ENCODE measurements at places on chromosomes 1 and 21. TPM values are rescaled to one million over a fixed set of nuclear protein-coding genes. Genes with fewer than 3 reads are reported as not detected.
A peak's percentile ranks its signal among the peaks of the same experiment; 100 is the strongest.

The REN gene
- not detected for total RNA-seq

The GJA8 gene
- not detected for total RNA-seq

The LYPD8 gene
- total RNA-seq = 28.5 TPM

The ATP6V1G3 gene
- not detected for total RNA-seq

The PTGER3 gene
- total RNA-seq = 2.1 TPM

- no peak overlapping the region for H3K27ac ChIP-seq
- no peaks in the 10 kb centered on the region for H3K27me3 ChIP-seq
- H3K4me1 ChIP-seq = no peaks in the 10 kb centered on the region
- no peak for DNase-seq
Observed at GRCh38 chr1:224666078-224666477, 50.0 kb downstream of the CNIH3 start.

DNA sequence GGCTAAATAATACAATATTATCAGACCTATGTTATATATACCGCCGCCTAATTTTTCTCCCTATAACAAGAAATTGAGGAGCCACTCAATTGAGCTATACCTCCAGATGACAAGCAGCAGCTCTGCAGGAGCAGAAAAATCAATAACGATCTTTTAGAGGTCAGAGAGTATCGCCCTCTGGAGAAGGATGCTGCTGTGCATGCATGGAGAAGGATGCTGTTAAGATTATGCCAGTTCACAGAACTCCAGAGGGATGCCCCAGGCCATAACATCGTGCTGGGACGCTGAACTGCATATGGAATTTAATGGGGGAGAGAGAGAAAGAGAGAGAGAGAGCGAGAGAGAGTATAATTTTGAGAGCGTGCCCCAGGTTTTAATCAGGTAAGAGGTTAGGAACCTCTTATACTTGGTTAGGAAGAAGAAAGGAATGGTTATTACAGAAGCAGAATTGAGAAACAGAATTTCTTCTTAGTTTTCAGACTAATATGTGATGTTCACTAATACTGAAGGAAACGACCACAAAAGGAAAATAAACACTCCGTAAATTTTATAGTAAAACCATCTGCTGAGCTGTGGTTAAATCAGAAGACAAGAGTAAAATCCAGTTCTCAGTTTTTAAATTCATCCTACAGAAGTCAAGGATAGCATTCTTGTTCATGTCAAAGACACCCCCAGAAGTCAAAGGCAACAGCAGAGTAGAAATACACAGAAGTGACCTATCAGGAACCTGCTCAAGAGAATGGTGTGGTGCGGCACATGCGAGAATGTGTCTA is 111.1 kb downstream of the SMYD2 start:
- H3K27me3 ChIP-seq = no peaks in the 10 kb centered on the region
- H3K4me1 ChIP-seq = no peaks in the 10 kb centered on the region
- no peak overlapping the region for H3K4me3 ChIP-seq
- no peak overlapping the region for H3K27ac ChIP-seq
- DNase-seq = no peak

DNA sequence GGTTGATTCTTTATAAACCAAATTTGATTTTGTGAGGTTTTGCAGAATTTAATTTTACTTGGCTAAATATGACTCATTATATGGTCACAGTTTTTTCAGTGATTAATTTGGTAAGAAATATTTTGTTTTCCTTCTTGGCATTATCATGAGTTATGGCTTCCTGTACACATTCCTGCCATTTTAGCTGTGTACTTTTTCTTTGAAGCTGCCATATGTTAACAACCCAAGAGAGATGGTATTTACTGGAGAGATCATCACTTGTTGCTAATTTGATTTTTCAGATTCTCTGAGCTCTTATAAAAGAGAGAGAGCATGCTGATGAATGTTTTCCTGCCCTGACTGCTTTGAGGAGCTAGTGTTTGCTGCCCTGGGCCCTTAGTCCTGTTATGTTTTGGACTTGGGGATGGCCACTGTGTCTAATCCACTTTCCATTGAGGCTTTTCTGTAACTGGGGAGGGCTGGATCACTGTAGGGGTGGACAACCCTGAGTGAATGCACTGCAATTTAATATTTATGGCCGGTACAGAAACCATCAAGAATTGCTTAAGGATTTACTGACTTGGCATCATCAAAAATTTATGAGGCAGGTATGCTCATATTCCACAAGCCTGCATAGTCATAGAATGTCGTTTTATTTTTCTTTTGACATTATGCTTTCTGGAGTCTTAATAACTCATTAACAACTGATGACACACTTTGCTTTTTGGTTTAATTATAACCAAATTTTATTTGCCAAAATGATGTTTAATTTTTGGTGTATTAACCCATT is 200.9 kb downstream of the DISC1 start:
- H3K4me1 ChIP-seq = no peaks in the 10 kb centered on the region
- no peak overlapping the region for H3K27ac ChIP-seq
- no peak overlapping the region for H3K4me3 ChIP-seq
- DNase-seq = no peak

DNA sequence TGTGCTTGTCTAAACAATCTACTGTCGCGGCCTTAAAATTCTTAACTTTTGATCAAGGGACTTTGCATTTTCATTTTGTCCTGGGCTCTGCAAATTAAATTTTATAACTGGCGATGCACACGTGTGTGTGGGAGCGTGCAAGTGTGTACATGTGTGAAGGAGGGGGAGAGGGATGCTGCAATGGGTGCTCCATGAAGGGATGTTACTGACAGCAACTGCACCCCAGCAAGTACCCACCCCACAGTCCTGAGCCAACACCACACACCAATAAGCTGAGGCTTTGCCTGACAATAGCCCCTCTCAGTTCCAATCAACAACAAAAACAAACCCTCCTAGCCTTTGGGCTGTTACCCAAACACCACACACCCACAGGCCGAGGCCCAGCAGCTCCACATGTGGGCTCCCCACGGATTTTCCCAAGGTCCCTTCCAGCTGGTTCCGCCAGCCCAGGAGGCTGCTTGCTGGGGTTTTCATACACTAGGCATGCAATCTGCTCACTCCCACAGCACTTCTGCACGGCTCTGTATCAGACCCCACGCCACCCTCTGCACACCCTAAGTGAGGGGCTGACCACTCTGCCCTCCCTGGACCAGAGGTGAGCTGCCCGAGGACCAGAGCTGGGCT is 32.8 kb upstream of the IFFO2 start:
- H3K4me1 ChIP-seq = no peaks in the 10 kb centered on the region
- no peak overlapping the region for H3K27ac ChIP-seq
- H3K4me3 ChIP-seq = no peak overlapping the region
- no peaks in the 10 kb centered on the region for H3K36me3 ChIP-seq
- no peak for DNase-seq
- H3K27me3 ChIP-seq = no peaks in the 10 kb centered on the region

DNA sequence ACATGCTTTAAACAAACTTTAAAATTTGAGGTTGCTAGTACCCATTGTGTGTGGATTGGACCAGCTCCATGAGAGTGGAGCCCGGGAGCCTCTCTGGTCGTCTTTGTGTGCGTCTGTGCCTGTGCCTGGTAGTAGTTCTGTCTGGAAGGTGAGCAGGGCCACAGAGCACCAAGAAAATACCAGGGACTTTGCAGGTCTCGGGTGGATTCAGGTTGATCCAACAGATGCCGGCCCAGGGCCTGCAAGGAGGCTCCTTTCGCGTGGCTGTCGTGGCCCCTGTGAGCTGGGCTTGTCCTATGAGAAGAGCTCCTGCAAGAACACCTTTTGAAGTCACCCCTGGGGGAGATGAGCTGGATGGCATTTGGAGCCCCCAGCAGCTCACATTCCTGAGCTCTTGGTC is 28.3 kb downstream of the COL18A1 start:
- no peak overlapping the region for H3K4me3 ChIP-seq
- no peaks in the 10 kb centered on the region for H3K27me3 ChIP-seq
- H3K27ac ChIP-seq = peak overlapping the region; percentile 54
- no peaks in the 10 kb centered on the region for H3K36me3 ChIP-seq

GRCh38 chr1:179753061-179753460 is 10.0 kb downstream of the FAM163A start:
- DNase-seq = no peak
- no peaks in the 10 kb centered on the region for H3K36me3 ChIP-seq
- peaks cover 4% of the 10 kb centered on the region for H3K4me1 ChIP-seq
- no peak overlapping the region for H3K4me3 ChIP-seq

GRCh38 chr1:169193191-169193850 is 86.8 kb downstream of the ATP1B1 start:
- no peaks in the 10 kb centered on the region for H3K27me3 ChIP-seq
- H3K4me1 ChIP-seq = no peaks in the 10 kb centered on the region
- no peak for DNase-seq
- no peak overlapping the region for H3K27ac ChIP-seq
- no peak overlapping the region for H3K4me3 ChIP-seq

- H3K36me3 ChIP-seq = no peaks in the 10 kb centered on the region
- peaks cover 12% of the 10 kb centered on the region for H3K4me1 ChIP-seq
- DNase-seq = peak; percentile 58
- H3K27ac ChIP-seq = peak overlapping the region; percentile 88
Observed at GRCh38 chr1:9654051-9654833, 2.7 kb downstream of the PIK3CD start.

DNA sequence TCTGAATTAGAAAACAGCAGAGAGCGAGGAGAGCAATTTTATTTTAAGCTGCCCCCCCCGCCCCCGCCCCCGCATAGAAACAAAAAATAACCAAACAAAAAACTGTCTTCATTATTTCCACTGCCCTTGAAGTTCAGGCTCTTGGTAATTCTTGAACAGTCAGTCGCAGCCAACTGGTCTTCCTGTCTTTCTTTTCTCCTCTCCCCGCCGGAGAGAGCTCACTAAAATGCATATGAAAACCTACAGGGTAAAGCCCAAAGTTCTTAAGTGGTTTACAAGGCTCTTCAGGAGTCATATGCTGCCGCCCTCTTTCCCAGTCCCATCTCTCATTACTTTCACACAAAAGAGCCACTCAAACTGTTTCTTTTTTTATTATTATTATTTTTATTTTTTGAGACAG is 1.1 kb upstream of the ANKRD35 start:
- H3K4me3 ChIP-seq = no peak overlapping the region
- H3K27me3 ChIP-seq = no peaks in the 10 kb centered on the region
- no peak for DNase-seq
- peaks cover 3% of the 10 kb centered on the region for H3K4me1 ChIP-seq
- H3K27ac ChIP-seq = no peak overlapping the region

- DNase-seq = no peak
- H3K4me1 ChIP-seq = no peaks in the 10 kb centered on the region
- H3K36me3 ChIP-seq = no peaks in the 10 kb centered on the region
- no peak overlapping the region for H3K4me3 ChIP-seq
- H3K27ac ChIP-seq = no peak overlapping the region
- H3K27me3 ChIP-seq = no peaks in the 10 kb centered on the region
Observed at GRCh38 chr1:212157252-212157651, 121.7 kb downstream of the DTL start.

DNA sequence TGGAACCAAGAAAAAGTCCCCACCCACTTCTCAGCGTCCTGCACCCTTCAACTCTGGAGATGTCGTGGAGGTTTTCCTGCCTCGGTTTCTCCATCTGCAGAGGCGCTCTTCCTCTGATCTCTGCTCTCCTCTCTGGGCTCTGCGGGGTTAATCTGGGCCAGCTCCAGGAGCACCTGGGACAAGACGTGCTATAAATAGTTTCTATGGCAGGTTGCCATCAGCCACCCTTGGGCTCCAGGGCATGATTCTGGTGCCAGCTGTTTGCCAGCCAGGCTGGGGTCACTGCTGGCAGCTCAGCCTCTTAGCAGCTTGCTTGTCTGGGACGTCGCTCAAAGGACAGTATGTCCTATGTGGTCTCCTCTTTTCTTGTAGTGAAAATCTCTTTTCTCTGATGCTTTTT is 137.1 kb downstream of the ACTL8 start:
- DNase-seq = no peak
- H3K4me3 ChIP-seq = no peak overlapping the region
- no peaks in the 10 kb centered on the region for H3K27me3 ChIP-seq
- H3K36me3 ChIP-seq = no peaks in the 10 kb centered on the region
- no peaks in the 10 kb centered on the region for H3K4me1 ChIP-seq
- H3K27ac ChIP-seq = no peak overlapping the region

DNA sequence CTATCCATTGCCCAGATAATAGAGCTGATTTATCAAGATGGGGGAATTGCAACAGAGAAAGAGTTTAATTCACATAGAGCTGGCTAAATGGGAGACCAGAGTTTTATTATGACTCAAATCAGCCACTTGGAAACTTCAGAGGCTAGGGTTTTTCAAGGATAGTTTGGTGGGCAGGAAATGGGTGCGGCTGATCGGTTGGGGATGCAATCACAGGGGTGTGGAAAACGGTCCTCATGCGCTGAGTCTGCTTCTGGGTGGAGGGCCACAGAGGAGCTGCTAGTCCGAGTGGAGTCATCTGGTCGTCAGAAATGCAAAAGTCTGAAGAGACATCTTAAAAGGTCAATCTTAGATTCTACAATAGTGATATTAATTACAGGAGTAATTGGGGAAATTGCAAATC is 32.0 kb upstream of the FAM89A start:
- no peaks in the 10 kb centered on the region for H3K27me3 ChIP-seq
- no peaks in the 10 kb centered on the region for H3K36me3 ChIP-seq
- no peak for DNase-seq

DNA sequence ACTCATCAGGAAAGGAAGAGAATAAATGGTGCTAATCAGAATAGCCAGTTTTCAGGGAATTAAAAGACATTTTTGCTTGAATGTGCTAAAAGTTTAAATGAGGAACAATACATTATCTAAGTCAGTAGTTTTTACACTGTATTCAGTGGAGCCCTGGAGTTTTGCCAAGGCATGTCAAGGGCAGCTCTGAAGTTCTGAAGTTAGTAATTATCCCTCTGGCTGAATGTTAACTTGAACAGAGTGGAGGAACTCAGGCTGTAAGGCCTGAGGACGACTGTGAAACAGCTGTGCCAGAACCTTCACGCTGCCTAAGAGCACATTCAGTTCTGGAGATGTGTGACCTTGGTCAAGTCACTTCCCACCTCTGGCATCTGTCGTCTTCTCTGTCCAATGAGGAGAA is 68.1 kb downstream of the EDEM3 start:
- no peak overlapping the region for H3K27ac ChIP-seq
- no peaks in the 10 kb centered on the region for H3K4me1 ChIP-seq
- DNase-seq = no peak
- H3K4me3 ChIP-seq = no peak overlapping the region
- no peaks in the 10 kb centered on the region for H3K27me3 ChIP-seq

- no peaks in the 10 kb centered on the region for H3K36me3 ChIP-seq
- no peak for DNase-seq
- H3K4me3 ChIP-seq = no peak overlapping the region
- no peaks in the 10 kb centered on the region for H3K27me3 ChIP-seq
- no peak overlapping the region for H3K27ac ChIP-seq
Observed at GRCh38 chr1:119602169-119602568, 45.9 kb downstream of the ZNF697 start.

DNA sequence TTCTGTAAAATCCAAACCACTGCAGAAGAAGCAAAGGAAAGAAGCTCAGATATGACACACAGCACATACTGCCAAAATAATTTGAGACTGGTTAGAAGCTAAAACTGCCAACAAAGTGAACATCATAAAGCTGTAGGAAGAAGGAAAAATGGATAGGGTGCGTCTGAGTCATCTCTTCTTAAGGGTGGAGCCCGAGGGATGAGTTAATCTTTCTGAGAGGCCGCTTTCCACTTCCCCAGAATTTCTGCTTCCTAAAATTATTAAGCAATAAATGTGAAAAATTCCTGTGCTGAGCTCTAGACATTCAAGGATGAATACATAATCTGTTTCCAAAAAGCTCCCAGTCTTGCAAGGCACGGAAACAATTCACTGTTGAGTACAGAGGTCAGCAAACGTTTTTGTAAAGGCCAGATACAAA is 20.1 kb downstream of the PPT1 start:
- H3K4me1 ChIP-seq = no peaks in the 10 kb centered on the region
- H3K4me3 ChIP-seq = no peak overlapping the region
- H3K36me3 ChIP-seq = peaks cover 37% of the 10 kb centered on the region
- H3K27ac ChIP-seq = no peak overlapping the region
- H3K27me3 ChIP-seq = no peaks in the 10 kb centered on the region
- no peak for DNase-seq

- no peaks in the 10 kb centered on the region for H3K27me3 ChIP-seq
- no peaks in the 10 kb centered on the region for H3K36me3 ChIP-seq
- H3K4me3 ChIP-seq = no peak overlapping the region
- no peak for DNase-seq
- no peaks in the 10 kb centered on the region for H3K4me1 ChIP-seq
Observed at GRCh38 chr1:187627516-187627915, 798.8 kb downstream of the PLA2G4A start.
